Amniotic epithelial cell (primary cell): ENCODE measurements at places on chromosomes 13 and 19.

- DNase-seq, result no peak
Observed at GRCh38 chr13:46654951-46655350, 102.0 kb downstream of the LRCH1 start.

DNA sequence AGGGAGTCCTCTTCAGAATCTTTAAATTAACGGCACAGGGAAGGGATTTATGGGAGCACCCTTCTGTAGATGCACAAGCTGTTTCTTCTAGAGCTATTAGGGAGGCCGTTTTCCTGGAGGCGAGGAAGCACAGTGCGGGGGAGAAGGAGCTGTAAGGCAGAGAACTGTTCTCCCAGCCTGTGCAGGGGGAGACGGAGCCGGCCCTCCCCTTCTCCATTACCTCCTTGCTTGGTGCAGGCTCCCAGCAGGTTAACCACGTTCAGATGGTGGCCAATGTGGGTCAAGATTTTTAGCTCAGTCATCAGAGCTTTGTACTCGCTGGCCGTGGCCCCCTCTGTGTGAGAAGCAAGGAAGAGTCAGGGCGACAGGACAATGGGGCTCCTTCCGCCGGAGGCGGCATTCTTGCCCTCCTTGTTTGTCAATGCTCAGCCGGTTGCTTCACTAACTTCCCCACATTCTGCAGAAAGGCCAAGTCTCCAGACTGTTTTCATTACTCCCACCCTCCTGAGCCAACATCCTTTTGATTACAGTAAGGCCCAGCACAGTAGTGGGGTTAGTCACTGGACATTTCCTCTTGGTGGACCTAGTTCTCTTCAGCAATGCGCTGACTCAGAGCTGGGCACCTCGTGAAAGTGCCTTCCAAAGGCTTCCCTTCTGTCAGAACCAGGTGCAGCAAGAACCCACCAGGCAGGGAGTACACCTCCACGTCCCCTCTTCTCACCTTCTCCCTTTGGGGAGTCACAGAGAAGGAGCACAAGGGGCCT lies 165.4 kb downstream of the FLT1 start:
- peak; percentile 94 for DNase-seq

DNA sequence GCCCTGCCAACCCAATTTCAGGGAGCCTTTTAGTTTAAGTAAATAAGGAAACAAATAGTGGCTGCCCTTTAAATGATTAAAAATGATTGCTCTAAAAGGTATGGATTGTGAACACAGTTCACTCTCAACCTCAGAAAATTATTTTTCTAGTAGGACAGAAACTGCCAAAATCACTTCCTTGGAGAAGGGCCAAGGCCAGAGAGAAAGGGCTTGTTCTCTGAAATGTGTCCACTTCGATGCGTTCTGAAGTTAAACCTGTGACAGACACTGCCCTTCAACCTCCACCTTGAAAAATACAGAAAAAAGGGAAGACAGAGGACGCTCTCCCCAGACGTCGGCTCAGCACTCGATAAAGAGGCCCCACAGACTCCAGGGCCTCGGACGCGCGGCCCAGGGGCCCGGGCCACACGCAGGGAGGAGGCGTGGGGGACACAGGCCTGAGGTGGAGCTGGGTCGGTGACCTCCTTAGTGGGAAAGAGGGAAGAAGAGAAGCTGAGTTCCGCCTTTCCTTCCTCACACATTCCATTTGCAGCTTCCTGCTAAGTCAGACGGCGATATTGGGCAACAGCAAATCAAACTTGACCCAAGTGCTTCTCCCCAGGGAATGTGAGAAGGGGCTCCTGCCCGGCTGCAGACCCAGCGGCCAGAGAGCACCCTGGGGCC lies 63.6 kb downstream of the RASA3 start:
- peak; percentile 86 for DNase-seq

- DNase-seq, result peak; percentile 98
Observed at GRCh38 chr13:40061466-40062450, 406.3 kb downstream of the COG6 start.

DNA sequence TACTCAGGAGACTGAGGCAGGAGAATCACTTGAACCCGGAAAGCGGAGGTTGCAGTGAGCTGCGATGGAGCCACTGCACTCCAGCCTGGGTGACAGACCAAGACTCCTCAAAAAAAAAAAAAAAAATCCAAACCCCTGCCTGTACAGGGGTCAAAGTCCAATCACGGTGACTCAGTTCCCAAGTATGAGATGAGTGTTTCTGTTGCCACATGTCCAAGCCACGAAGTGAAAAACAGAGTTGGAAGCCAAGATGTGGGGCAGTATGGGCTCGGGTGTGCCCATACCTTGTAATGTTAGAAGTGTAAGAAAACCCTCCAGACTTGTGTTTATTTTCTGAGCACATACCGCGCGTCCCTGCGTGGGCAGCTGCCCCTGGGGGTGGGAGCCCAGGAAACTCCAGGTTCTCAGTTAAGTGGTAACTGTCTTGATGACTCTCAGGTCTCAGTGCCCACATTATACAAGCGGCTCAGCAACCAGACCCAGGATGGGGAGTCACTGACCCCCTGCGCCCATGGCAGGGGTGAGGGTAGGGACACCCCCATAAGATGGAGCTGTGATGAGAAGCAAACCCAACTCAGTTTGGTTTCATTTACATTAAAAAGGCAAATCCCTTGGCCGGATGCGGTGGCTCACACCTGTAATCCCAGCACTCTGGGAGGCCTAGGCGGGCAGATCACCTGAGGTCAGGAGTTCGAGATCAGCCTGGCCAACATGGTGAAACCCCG lies 1.2 kb upstream of the GPX4 start:
- peak; percentile 100 for DNase-seq
